Activated T-helper 17 cell treated with anti-CD3 and anti-CD28 coated beads, Interleukin-2, amount 50 U/mL, for 72 hours (primary cell): ENCODE measurements at places on chromosomes 13 and 19. TPM values are rescaled to one million over a fixed set of nuclear protein-coding genes. Genes with fewer than 3 reads are reported as not detected.

- ATAC-seq = peak; percentile 81
These were observed 6.0 kb upstream of the PRR19 start for GRCh38 chr19:42295831-42296525.

DNA sequence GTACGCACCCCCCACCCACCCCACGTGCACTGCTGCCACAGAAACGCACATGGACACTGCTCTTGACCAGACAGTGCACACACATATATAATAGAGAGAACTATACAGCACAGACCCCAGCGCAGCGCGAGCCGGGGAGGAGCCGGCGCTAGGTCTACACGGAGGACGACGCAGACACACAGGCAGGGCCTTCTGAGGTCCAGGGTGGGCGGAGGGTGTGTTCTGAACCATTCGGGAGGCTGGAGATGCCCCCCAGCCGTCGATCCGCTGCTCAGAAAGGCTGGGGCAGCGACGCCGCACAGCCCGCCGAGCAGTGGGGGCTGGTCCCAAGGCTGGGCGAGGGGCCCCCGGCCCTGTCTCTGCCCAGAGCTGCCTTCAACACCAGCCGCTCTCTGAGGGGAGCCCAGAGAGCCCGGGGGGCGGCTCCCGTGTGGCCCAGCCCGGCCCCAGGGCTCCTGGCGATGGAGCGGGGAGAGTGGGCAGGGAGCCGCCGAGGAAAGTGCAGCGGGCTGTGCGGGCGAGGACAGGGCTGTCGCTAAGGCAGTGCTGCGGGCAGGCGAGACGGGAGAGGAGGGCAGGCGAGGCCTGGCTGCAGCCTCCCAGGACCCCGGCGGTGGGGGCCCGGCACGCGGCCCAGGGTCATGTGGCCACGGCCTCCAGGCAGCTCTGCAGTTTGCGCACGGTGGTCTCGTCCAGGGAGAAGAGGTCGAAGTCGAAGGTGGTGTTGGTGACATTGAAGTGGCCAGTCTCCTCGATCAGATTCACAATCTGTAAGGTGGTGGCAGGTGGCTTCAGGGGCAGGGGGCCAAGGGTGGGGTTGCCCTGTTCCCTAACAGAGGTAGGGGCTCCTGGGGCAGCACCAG lies 67.1 kb downstream of the MLLT1 start:
- ATAC-seq = no peak

DNA sequence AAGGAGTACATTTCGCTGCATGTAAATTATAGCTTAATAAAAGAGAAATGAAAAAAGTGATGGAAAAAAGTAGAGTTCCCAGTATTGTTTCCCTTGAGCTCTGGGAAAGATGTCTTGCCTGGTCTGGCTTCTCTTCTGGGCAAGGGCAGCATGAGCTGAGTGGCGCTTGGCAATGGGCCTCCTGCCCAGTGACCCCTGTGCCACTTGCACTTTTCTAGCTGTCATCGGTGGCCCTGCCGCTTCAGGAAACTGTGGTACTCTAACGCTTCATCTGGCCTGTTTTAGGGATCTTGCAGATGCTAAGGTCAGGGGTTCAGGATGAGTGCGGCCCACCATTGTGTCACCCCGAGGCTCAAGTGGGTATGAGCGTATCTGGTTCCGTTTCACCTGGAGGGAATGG lies 161.4 kb downstream of the MTUS2 start:
- ATAC-seq = no peak

DNA sequence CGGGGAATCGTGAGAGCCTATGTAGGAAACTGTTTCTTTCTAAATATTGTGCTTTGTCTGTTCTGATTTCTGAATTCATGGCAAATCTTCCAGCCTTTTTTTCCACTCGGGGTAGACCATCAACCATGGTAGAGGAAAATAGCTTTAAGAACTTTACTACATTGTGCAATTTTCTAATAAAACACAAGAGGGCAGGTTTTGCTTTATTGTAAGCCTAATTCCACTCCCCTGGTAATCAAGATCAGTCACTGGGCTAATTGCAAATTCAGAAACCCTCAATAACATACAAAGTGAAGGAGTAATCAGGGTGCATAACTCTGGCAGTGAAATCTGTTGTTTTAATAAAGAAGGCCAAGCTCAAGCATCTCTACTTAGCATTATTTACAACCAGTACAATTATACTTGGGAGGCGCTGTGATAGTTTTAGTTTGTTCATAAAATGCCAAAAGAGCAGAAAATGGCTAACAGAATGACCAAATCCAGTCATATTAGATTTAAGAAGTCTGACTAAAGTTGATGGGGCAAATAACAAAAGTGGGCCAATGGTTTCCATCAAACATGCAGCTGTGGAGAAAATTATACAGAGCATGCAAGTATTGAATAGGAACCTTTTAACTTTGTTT lies 43.8 kb downstream of the DCT start:
- ATAC-seq = peak; percentile 63

DNA sequence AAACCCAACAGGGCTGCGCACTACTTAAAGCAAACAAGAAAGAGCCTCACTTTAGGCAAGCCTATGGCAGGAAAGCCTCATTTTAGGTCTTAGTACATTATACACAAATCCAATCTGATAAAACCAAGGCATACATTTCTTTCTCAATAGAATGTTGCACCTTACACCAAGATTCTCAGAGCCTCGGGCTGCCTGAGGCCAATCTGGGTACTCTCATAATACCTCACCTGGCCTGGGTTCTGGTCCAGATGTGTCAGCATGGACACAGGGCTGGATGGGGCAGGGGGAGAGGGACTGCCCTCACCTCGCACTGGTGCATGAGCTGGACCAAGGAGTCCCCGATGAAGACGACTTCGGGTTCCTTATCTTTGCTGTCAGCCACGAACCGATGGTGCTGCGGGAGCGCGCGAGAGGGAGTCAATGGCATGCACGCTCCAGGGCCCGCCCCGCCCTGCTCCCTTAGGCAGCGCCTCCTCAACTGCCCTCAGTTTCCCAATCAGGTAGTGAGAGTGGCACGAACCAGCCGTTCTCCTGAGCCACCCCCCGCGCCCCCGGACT lies at the start of gene PRR19:
TSS of gene PRR19 (plus strand) at position 487 of the 558 bp plus-strand sequence. CDS start 7,453 bp downstream, outside the sequence.
- peak; percentile 53 for ATAC-seq

- no peak for ATAC-seq
These were observed 120.5 kb downstream of the SLC7A1 start for GRCh38 chr13:29474991-29475390.

- no peak for ATAC-seq
These were observed 148.8 kb downstream of the FLT1 start for GRCh38 chr13:28346154-28346553.

DNA sequence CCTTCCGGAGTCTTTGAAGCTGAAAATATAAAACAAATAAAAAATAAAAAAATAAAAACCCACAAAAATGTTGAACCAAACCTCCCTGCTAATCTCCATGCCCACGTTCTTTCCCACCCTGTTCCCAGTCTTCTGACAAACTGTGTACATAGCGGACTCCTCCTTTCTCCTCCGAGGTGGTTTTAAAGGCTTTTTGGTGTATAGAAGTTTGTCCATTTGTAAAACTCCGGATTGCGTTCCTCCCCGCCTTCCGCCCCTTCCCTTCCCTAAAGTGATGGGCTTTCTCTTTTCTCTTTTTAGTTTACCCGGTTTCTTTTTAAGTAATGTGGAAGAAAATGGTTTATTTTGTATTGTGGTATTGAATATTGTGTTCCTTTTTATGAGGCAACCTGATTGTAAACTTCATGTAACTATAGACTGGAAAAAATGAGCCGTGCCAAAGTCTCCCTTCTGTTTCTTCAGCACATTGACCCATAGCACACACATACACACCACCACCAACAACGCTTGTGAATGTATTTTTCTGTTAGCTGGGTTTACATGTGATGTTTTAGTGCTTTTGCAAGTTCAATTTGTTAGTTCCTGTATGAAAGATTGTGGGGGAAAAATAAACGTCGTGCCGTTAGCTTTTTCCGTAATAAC lies 4.4 kb downstream of the ZIC2 start:
- no peak for ATAC-seq

DNA sequence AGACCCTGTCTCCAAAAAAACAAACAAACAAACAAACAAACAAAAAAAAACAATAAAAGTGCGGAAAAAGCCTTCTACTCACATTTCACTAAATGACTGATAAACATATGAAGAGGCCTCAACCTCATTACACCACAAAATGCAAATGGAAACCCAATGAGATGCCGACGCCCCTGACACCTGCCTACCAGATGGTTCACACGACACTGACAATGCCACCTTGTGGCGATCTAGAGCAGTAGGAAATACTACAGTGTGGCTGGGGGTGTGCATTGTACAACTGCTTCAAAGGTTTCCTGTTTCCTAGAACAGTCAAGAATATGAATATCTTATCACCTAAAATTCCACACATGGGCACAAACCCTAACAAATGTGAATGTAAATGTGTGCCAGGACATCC lies 14.0 kb downstream of the SCGB2B2 start:
- ATAC-seq = peak; percentile 86

DNA sequence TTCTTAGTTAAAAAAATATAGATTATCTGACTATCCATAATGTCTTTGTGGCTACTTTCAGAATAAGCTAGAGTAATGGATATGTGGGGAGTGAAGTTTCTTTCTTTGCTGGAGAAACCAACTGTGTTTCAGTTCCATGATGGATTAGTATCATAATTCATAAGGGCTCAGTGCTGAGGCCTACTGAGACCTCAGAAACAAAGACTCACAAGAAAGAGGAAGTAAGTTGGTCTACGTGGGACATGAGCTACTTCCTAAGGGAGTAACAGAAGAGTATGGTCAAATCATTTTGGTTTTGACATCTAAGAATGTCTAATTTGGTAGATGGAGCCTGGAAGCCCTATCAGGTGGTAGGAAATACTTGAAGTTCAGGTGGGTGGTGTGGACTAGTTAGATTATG lies 99.0 kb upstream of the HTR2A start:
- ATAC-seq = no peak

GRCh38 chr13:20093951-20094350 lies 66.9 kb downstream of the GJA3 start:
- no peak for ATAC-seq

- no peak for ATAC-seq
These were observed 148.4 kb downstream of the COG6 start for GRCh38 chr13:39803851-39804250.

RHPN2 gene
- 2.3 TPM for total RNA-seq

OR7D4 gene
- not detected for total RNA-seq

IGFL1 gene
- not detected for total RNA-seq

RXFP2 gene
- not detected for total RNA-seq
